Hypothalamus (tissue), 51 donors: ENCODE measurements at places on chromosomes 13 and 19.

- no peak for DNase-seq
These were observed 75.4 kb upstream of the GPR183 start for GRCh38 chr13:99382428-99383133.

GRCh38 chr13:111527614-111528229 lies 207.3 kb downstream of the TEX29 start:
- no peak for DNase-seq

DNA sequence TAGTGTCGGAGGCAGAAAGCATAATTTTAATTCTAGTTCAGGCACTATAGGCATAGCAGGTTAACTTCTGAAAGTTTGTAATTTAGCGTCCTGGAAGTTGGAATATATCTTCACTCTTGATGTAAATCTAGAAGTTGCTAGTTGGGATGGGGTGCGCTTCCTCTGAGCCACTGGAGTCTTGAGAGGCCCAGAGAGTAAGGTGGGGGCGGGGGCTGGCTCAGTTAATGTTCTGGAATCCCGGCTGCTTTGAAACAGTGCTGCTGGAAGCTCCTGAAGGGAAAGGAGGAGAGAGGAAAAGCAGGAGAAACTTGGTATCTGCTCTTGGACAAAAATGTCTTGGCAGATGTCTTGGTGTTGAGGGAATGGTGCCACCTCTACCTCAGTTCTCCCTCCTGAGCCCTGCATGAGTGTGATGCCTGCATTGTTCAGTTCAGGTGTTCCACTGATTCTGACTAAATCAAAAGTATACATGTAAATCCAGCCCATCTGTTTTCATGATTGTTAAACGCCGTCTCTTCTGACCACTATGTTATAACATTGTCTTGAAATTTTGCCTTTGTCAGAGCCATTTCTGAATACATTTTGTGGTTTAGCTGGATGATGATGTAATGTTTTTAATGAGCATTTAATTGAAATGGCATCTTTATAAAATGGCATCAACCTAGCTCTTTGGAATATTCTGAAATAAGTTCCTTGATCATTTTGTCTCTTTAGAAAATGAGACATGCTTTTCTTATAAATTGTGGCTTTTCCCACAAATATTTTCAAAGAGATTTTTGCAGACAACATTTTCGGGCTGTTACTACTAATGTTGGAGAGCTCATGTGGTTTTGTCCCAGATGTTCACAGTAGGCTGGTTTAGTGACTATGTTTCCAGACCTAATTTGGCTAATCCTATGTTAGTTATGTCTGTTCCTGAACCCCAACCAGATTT lies 202.7 kb downstream of the SHISA2 start:
- DNase-seq: no peak

DNA sequence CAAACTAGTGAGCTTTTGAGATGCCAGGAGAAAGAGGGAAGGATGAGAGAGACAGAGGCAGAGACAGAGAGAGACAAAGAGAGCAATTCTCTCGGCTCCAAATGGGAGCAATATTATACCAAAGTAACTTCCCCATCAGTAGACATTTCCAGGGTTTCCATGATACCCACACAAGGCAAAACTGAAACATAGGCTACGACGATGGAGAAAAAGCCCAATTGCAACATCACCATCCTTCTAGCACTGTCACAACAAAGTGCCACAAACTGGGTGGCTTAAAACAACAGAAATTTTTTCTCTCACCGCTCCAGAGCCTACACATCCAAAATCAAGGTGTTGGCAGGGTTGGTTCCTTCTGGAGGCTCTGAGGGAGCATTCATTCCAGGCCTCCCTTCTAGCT lies 81.4 kb downstream of the KCTD12 start:
- no peak for DNase-seq

- DNase-seq: no peak
These were observed 136.8 kb upstream of the SERP2 start for GRCh38 chr13:44236801-44237207.

- no peak for DNase-seq
These were observed 66.9 kb upstream of the TM9SF2 start for GRCh38 chr13:99434258-99434788.

GRCh38 chr13:101545521-101545920 lies 93.0 kb downstream of the ITGBL1 start:
- no peak for DNase-seq

DNA sequence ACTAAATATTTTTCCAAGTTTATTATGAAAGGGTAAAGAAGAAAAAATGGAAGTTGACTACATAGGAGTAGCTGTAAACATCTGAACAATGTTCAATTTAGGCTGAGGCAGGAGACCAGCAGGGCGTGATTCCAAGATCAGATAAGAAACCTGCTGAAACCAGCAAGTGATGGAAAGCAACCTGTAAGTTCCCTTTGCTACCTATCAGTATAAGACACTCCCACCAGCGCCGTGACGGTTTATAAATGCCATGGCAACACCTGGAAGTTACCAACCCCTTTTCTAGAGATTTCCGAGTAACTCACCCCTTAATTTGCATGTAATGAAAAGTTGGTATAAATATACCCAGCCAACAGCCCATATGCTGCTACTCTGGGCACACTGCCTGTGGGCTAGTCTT lies 1.1 kb upstream of the ZNF45 start:
- no peak for DNase-seq

- no peak for DNase-seq
These were observed 109.5 kb upstream of the TSC22D1 start for GRCh38 chr13:44685641-44686040.

- DNase-seq: no peak
These were observed 53.2 kb upstream of the EEF1AKMT1 start for GRCh38 chr13:20826843-20827560.

DNA sequence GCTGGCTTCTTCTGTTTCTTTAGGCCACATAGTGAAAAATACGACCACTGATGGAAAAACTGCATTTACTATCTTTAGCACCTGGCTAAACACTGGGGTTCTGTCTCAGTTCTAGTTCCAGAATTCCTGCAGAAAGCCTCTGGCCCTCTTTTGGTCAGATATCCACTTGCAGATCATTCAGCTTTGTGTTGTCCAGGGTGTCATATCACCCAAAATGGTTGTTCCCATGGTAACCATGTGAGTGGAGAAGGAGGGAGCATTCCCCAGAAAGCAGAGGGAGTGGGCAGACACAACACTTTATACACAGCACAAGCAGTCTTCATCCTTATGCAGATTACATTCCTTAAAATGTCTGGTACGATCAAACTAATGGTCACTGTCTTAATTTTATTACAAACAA lies 73.5 kb downstream of the CAB39L start:
- no peak for DNase-seq

GRCh38 chr13:99431927-99432608 lies 69.2 kb upstream of the TM9SF2 start:
- DNase-seq: no peak

- DNase-seq: no peak
These were observed 16.8 kb downstream of the ZNF431 start for GRCh38 chr19:21158523-21159135.

GRCh38 chr13:64528838-64529237 lies 2701.3 kb downstream of the PCDH9 start:
- no peak for DNase-seq

DNA sequence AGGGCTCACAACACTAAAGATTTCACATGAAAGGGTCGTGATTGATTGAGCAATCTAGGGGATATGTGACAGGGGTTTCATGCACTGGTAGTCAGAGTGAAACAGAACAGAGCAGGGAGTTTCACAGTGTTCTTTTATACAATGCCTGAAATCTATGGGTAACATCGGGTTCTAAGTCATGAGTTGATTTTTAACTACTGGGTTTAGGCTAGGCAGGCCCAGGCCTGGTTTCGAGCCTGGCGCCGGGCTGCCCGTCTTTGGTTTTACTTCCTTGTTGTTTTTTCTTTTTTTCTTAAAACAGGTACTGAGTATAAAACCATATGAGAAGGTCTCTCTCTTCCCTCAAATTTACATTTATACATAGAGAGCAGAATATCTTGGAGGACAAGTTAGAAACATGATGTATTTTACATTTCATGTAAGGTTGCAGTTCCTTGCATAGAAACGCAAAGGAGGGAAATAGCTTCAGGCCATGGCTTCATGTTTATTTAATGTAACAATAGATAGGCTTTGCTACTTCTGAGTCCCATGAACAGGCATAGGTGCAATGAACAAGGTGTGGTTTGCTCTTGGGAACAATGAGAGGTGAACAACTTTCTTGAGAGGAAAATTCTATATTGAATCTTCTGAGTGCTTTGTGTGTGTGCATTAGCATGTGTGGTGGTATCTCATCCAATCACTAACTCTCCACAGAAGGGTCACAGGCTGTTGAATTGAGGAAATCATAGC lies 128.9 kb upstream of the RXFP2 start:
- DNase-seq: no peak

GRCh38 chr13:87124785-87125074 lies 546.4 kb upstream of the SLITRK5 start:
- DNase-seq: no peak

DNA sequence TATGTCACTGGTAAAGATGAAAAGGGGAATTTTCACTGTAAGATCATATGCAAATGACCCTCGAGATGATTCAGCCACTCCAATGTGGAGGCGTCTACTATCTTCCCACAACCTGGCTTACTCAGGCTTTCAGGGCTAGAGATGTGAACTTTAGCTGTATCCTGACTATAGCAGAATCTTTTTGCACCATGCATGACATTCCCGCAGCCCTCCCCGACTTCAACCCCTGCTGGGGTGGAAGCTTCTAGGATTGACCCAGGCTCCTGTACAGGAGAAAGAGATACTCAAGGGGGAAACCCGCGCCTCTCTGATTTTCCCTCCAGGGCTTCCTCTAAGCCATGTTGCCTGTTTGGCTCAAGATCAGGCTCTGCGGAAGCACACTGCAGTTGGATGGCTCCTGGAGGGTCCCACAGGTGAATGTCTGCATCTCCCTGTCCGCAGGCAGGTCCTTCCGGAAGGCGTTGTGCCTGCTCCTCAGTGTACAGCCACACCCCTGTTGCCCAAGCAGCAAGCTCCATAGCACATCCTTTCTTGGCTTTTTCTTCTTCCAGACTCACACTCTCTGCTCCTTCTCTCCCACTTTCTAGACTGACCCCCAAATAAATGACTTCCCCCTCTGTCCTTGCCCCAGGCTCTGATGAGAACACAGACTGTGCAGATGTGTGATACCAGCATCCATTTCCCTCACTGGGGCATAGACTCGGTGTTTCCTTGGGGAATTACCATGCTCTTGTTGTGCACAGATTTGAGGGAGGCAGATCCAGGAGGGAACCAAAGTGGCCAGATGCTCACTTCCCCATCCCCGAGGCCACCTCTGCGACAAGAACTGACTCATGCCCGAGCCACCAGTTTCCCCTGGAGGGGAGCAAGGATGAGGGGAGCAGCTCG lies 29.1 kb upstream of the POP4 start:
- no peak for DNase-seq

GRCh38 chr19:17245535-17245984 lies at the start of gene NR2F6:
TSS of gene NR2F6 (minus strand) at chr19:17245919. CDS start at chr19:17245220, 699 bp downstream.
- DNase-seq: no peak

GRCh38 chr13:40164133-40164532 lies 502.3 kb downstream of the FOXO1 start:
- DNase-seq: no peak

DNA sequence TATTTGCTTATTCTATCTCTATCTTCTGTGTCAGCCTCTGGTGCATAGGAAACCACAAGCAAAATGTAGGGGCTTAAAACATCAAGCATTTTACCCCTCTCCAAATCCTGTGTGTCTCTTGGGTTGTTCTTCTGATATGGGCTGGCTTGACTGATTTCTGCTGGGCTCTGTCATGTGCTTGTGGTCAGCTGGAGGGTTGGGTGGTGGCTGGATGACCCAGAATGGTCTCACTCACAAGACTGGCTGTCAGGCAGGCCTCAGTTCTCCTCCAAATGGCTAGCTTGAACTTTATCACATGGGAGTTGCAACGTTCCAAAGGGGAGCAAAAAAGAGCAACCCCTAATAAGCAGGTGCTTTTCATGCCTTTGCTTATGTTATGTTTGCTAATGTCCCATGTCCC lies 9.6 kb upstream of the LYPD5 start:
- DNase-seq: no peak

GRCh38 chr13:49132479-49133002 lies 87.6 kb upstream of the MLNR start:
- DNase-seq: no peak

GRCh38 chr19:55305491-55305890 lies 19.6 kb downstream of the TMEM150B start:
- no peak for DNase-seq

- DNase-seq: no peak
These were observed 6.1 kb downstream of the IL4I1 start for GRCh38 chr19:49890349-49891311.

- DNase-seq: no peak
These were observed 464.8 kb downstream of the COG6 start for GRCh38 chr13:40120288-40120687.

DNA sequence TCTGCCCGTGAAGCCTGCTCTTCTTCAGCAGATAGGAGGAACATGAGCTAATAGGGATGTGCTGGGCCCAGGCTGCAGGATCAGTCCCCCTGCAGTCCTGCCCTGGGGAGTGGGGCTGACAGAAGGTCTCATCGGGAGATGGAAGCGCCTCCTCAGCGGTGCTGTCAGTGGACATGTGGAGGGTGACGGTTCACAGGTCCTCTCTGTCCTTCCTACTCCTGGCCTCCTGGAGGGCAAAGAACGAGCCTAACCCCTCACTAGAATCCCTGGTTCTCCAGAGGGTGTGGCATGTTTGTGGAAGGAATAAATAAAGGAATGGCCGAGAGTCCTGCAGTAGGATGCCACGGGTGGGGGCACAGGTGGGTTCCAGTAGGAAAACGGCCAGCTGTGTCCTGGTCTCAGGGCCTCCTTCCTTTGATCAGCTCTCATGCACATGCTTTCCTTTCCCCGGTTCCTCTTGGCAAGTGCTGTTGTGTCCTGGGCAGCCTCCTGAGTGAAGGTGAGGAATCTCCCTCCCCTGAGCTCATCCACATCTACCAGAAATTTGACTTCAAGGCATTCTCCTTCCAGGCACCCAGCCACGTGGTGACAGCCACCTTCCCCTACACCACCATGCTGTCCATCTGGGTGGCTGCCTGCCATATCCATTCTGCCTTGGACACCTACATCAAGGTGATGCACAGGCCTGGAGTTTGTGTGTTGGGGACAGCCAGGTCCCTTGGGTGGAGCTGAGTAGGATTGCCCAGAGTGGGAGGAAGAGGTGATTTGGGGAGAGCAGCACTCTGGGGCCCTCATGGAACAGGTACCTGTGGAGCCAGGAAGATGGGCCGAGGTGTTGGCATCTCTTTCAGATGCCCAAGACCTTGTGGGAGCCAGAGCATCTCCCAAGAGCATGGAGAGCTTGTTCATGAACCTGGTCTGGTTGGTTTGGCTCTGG lies 28.6 kb upstream of the ZNF492 start:
- no peak for DNase-seq

- no peak for DNase-seq
These were observed 10.8 kb downstream of the SUGP2 start for GRCh38 chr19:19022380-19022961.

DNA sequence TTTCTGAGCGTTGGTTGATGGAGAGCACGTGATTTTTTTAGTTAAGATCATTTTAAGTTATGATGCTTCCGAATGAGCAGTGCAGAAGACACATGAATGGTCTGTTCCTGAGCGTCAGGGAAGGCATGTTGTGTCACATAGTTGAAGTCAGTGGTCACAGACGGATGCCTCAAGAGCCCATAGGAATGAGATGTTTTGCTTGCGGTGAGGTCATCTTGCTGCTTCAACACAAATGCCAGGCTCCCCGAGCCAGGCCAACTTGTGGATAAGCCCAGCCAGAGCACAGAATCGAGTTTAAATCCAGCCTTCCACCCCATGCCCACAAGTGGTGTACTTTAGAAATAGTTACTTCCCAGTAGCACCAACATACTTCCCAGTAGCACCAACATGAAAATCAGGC lies 5.4 kb downstream of the UPF3A start:
- no peak for DNase-seq

GRCh38 chr13:48874165-48874564 lies 101.5 kb upstream of the FNDC3A start:
- no peak for DNase-seq

- no peak for DNase-seq
These were observed 2.4 kb downstream of the FBN3 start for GRCh38 chr19:8146877-8147581.
